ENCODE measurements at places on chromosomes 1 and 21.

DNA sequence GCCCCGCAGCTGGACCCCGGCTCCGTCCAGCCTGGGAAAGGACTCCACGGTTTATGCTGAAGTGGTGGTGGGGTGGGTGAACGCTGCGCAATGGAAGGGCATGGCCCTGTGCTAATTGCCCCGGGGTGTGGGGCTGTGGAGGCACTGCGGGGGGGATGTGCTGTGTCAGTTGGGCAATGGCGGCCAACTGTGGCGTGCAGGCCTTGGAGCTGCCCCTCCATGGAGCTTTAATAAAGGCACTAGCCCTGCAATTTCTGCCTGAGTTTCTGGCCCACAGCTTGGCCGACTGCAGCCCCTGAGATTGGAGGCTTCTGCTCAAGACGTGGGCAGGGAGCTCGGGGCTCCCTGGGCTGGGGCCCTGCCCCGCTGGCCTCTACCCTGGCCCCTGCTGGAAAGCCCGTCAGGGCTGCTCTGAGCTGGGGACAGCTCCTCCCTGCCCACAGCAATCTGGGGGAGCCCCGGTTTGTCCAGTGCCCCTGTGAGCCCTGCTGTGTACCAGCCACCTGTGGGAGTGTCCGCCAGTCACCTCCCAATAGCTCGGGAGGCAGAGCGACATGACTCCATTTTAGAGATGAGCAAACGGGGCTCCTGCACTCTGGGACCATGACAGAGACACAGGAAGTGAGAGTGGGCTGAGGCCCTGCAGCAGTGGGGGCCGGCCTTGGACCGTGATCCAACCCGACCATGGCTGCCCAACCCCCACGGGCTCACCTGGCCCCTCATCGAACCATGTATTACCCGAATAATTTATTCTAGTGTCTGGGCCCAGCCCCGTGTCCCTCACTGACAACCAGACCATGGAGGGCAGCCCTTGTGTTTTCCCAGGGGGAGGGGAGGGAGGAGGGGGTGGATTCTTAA, 8.7 kb upstream of the TNFRSF14 start:
- peak; percentile 17 for DNase-seq

GRCh38 chr1:47914218-47914938, 82.8 kb downstream of the TRABD2B start:
- no peak for DNase-seq

GRCh38 chr1:234170622-234171021, 202.6 kb upstream of the COA6 start:
- DNase-seq: no peak

GRCh38 chr1:67653304-67653703, 31.7 kb upstream of the GADD45A start:
- DNase-seq: no peak

GRCh38 chr1:94246692-94247137, 9.3 kb upstream of the ARHGAP29 start:
- no peak for DNase-seq

DNA sequence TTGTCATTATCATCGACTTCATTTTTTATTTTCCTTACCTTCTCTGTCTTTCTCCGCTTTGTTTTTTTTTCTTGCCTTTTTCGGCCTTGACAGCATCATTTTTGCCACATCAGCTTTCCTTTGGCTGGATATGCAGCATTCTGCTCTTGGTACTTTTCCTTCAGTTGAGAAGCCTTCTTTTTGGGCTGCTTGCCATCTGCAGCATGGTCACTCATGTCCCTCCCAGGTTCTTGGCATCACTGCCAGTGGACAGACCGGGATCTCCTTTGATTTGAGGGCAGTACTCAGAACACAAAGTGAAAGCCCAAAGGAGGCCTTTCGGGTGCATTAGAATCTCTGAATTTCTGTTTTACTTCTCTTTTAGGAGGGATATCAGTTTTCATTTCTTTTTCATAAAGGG, 3.7 kb upstream of the PARP1 start:
- peak; percentile 9 for DNase-seq

DNA sequence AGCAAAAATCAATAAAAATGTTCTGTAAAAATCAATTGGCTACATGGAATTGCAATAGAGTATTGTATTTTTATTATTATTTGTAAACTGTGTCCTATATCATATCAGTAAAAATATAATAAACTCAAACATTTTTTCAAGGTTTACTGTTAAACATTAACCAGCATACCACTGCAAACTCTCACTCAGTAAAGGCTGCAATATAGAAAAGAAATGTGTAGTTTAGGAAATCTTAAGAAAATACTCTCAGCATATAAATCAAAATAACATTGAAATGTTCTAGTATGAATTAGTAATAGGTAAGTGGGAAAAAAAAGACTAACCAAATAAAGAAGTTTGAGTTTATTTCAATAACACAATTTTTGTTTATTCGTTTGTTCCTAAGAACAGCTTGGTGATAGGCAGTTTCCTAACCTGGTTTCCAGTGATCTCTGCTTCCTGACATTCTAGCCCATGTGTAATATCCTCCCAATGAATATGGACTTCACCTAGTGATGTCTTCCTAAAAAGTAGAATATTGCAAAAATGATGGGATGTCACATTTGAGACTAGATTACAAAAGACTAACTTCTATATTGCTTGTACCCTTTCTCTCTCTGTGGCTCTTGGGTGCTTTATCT, 870.1 kb downstream of the BRINP3 start:
- DNase-seq: no peak

DNA sequence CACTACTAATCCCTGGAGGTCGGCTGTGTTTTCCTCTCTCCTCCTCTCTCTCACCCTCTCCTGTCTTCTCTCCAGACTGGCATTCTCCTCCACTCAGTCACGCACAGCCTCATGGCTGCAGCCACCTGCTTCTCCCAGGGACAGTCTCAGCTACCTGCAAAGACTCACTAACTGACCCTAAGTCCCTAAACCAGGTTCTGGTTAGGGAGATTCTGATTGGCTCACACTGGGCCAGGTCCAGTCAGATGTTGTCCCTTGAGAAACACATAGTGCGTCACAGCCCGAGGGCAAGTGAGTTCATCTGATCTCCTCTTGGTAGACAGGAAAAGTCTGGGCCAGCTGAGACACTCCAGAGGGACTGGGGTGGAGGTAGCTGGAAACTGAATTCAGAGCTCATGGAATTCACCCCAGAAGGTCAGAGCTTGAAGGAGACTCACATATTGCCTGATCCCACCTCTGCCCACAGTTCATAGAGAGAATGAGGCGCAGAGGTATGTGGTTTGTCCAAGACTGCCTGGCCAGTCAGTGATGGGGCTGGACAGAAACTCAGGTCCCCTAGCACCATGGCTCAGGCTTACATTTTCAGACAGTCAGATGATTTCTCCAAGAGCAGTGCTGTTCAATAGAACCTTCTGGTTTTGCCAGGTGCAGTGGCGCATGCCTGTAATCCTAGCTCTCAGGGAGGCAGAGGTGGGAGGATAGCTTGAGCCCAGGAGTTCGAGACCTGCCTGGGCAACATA, 40.4 kb upstream of the RPL11 start:
- DNase-seq: peak; percentile 66

GRCh38 chr1:230208619-230209261, 141.7 kb downstream of the GALNT2 start:
- DNase-seq: no peak

GRCh38 chr1:70358921-70359564, 4.5 kb upstream of the ANKRD13C start:
- DNase-seq: peak; percentile 19

GRCh38 chr1:39692152-39693074, 1.2 kb upstream of the HPCAL4 start:
- no peak for DNase-seq

DNA sequence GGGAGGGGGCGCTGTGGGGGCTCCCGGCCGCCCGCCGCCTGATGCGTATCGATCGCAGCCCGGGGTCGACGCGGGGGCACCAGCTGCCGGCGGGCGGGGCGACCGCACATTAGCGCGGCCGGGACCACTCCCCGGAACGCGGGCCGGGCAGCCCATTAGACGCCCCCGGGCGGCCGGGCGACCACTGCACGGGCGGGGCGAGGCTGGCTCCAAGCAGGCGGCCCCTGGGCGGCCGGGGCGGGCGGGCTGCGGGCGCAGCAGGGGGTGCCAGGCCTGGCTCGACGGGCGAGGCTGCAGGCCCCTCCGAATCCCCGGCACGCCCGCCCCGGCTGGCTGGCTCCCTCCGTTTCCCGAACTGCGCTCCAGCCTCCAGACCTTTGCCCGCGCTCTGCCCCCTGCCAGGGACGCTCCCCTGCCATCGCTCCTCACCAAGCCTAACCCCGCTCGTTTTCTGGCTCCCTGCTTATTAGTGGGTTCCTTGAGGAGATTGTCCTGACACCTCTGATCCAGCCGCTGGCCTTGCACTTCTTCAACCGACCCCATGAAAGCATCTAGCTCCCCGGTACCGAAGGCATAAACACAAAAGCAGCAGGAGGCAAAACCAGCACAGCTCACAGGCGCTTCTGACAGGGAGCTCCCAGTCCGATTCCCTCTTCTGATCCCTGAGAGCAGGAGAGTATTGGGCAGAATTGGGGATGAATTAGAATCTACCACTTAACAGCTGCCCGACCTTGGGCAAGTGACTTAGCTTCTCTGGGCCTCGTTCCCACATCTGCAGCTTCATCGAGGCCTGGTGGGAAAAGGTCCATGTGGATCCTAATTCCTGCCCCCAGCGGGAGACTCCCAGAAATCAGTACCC, 92.6 kb upstream of the CASZ1 start:
- no peak for DNase-seq

DNA sequence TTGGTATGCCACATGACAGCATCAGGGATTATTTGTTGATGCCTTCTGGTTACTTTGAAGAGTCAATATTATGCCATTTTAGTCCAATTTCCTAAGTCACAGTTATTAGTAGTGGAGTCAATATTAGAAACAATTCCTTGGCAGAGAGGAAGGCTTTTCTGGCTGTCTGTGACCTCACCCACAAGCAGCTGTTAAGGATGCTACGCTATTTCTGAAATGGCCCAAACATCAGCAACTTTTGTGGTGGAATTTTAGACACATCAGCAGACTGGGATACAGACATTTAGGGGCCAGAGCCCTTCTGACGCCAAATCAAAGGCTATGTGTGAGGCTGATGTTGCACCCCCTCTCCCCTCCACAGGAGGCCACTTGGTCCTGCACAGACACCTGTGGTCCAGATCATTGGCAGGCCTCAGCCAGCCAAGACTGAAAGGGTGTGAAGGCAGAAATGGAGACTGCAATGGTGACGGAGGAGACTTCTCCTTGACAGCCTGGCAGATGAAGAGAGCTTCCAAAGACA, 9.2 kb upstream of the RXRG start:
- no peak for DNase-seq

DNA sequence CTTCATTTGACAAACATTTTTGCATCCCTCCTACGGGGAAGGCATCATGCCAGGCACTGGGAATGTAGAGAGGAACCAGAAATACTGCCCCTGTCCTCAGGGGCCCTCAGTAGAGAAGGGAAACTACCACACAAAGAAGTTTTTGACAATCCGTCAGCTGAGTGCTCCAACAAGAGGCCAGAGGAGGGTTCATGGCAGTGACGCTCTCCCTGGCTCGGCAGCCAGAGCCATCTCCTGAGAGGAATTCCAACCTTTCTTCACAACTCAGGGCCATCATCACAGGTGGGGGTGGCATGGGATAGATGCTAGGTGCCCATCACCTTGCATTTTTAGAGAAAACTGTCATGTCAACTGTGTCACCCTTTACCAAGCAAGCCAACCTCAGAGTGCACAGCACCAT, 154.1 kb downstream of the HIVEP3 start:
- no peak for DNase-seq

- DNase-seq: no peak
Measured at GRCh38 chr1:158810311-158810710, 20.8 kb upstream of the MNDA start.
